ENCODE measurements at places on chromosomes 5 and 9.
A peak's percentile ranks its signal among the peaks of the same experiment; 100 is the strongest.

DNA sequence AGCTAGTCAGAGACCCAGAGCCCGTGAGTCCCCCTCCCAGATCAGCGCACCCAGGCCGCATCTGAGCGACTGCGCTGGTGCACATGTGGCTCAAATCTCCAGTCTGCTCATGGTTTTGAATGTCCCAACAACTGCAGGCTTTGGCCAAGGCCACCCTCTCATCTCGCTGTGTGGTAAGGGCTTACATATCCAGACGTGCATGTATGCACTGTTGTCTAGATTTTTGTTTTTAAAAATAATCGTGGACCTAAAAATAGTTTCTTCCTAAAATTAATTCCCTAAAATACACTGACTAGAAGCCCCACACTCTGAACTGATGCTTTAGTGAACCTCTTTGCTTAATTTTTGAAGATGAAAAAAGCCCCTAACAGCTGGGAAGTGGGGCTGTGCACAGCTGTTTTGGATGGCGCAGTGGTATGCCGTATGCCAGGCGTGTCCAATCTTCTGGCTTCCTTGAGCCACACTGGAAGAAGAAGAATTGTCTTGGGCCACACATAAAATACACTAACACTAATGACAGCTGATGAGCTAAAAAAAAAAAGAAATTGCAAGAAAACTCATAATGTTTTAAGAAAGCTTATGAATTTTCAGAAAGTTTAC lies 143.0 kb upstream of the LHFPL2 start:
- no peak for DNase-seq

GRCh38 chr9:21510806-21511205 lies 28.7 kb upstream of the IFNE start:
- no peak for DNase-seq

- no peak for DNase-seq
These were observed 160.1 kb downstream of the TENT4A start for GRCh38 chr5:6873359-6873758.

GRCh38 chr9:23850242-23850689 lies 24.2 kb upstream of the ELAVL2 start:
- DNase-seq, result peak; percentile 28

DNA sequence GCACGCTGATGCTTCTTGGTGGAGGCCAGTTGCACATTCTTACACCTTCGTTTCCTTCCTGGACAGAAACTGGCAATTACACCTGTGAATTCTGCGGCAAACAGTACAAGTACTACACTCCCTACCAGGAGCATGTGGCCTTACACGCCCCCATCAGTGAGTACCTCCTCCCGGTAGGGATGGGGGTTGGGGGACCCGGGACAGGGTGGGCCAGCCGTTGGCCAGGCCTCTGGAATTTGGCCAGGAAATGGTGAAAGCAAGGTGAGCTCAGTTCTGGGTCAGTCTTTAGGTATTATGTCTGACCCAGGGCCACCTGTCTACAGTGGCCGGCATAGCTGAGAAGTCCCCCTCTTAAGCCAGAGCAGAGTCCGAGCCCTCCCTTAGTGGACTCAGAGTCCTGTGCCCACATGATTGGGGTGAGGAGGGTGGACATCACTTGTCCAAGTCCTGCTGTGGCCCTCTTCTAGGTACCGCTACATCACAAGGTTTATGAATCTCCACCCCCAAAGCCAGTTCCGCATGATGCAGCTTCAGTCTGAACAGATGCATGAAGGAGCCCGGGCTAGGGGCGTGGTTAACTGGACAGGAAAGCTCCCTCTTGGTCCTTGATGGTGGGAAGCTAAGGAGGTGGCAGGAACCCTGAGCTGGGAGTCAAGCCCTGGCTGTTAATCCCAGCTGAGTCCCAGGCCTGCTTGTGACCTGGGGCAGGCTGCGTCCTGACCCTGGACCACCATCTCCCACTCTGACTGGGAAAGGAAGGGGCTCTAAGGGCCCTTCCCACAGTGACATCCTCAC lies 61.3 kb downstream of the AMBP start:
- no peak for DNase-seq

- DNase-seq, result no peak
These were observed 53.4 kb downstream of the COL23A1 start for GRCh38 chr5:178536541-178537466.

Data from LHCN-M2 (cell line).